Foreskin melanocyte (primary cell): ENCODE measurements at places on chromosomes 7 and 10.
A peak's percentile ranks its signal among the peaks of the same experiment; 100 is the strongest.

GRCh38 chr10:44180321-44181168 is 204.4 kb downstream of the CXCL12 start:
- DNase-seq = peak; percentile 77

DNA sequence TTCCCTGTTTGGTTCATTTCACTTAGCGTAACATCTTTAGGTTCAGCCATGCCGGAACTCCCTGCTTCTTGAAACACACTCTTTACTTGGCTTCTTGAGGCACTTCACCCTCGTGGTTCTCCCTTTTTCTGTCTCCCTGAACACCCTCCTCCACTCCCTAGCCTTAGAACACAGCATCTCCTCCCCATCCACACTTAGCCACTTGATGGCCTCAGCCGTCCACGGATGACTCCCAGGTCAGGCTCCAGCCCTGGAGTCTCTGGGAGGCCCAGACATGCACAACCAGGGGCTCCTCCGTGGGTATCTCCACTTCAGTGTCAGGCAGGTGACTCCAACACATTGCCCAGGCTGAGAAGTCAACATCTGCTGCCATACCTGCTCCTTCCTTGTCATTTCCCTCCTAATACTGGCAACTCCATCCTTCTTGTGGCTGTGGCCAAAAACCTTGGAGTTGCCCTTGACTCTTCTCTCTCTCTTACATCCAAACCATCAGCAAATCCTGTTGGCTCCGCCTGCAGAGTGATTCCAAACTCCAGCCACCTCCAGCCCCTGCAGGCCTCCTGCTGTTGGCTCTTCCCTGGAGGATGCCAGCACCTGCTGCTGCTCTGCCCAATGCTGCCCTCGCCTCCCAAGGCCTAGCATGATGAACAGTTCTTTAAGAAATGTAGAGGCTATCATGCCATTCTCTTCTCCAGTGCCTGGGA is 8.4 kb upstream of the INMT start:
- DNase-seq = no peak

DNA sequence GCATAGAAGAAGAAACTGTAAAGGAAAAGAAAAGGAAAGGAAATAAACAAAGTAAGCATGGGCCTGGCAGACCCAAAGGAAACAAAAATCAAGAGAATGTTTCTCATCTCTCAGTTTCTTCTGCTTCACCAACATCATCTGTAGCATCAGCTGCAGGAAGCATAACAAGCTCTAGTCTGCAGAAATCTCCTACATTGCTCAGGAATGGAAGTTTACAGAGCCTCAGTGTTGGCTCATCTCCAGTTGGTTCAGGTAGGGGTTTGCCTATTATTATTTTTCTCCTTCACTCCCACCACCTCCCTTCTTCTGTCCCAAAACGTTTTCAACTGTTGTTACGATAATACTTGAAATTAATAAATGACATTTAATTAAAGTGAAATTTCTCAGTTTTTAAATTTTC is 139.6 kb downstream of the MLLT10 start:
- no peak for DNase-seq

DNA sequence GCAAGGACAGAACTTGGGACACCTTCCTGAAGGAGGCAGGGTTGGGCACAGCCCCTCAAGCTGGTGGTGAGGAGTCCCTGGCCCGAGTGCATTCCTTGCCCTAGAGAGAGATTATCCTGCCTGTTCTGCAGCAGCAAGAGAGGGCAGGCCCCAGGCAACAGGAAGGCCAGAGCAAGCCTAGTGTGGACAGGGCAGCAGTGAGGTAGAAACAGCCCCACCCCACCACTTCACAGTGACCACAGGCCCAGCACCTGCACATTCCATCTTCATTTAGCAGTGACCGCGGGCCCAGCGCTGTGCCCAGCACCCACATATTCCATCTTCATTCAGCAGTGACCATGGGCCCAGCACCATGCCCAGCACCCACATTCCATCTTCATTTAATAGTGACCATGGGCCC is 16.4 kb upstream of the TMEM72 start:
- no peak for DNase-seq

DNA sequence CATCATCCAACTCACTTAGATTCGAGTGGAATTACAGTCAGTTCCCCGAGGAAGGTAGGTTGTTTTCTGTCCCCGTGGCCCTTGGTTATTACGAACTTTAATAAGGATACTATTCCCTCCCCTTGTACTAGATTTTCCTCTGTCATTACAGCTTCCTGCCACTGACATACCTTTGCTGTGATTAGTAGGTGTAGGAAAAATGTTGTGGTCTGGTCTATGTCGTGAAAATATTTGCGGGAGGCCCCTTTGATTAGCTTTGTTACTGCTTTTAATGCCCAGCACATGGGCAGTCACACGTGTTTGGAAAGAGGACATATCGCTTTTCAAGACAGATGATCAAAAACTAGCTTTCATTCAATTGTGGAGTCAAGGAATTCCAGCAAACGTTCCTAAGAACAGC is 92.2 kb downstream of the GATA3 start:
- no peak for DNase-seq

- peak; percentile 89 for DNase-seq
These were observed 3.0 kb downstream of the BRI3 start for GRCh38 chr7:98284335-98285036.

- DNase-seq = no peak
These were observed 556.1 kb downstream of the KCNMA1 start for GRCh38 chr10:77081481-77081891.

- no peak for DNase-seq
These were observed 127.5 kb downstream of the PARD3 start for GRCh38 chr10:34687434-34688210.

GRCh38 chr7:80722616-80723195 is 84.3 kb downstream of the CD36 start:
- peak; percentile 90 for DNase-seq

DNA sequence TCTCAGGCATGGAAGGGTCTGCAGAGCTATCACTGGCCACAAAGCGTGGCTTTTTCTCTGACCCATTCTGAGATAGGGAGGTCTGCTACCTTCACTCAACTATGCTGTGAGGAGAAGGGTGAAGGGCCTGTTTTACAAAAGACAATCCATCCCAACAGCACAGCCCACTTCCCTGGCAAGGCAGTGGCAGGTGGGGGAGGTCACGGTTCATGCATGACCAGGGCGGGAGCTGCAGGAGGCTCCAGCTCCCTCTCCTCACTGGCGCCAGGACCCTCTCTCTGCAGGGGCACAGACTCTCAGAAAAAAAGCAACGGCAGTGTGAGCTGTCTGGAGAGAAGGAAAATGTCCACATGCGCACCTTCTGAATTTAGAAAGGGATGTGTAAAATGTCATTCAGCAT is 28.5 kb downstream of the GRB10 start:
- DNase-seq = no peak

GRCh38 chr10:70093335-70093944 is 39.2 kb downstream of the AIFM2 start:
- DNase-seq = no peak

GRCh38 chr10:77120012-77120411 is 517.6 kb downstream of the KCNMA1 start:
- no peak for DNase-seq

DNA sequence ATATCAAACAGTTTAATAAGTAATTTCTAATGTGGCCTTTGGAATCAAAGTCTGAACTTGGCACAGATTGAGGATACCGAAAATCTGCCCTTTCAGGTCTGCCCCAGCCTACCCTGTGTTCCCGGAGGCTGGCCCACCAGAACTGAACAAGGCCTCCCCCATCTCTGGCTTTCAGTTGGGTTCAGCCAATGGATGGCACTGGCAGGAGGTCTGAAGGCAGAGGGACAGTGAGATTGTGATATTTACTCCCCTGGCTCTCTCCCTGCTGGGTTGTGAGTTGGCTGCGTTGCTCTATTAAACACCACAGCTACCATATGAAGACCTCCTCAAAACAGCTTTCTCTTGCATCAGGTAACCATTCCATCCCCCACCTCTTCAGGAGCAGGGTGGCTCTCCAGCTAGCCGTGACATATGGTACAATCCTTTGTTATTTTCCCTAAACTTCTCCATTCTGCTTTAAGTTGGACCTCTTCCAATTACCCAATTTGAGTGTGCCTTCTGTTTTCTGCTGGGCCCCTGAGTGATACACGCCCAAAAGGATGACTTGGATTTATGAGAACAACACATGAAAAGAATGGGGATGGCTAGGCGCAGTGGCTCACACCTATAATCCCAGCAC is 28.1 kb downstream of the DNMBP start:
- no peak for DNase-seq

DNA sequence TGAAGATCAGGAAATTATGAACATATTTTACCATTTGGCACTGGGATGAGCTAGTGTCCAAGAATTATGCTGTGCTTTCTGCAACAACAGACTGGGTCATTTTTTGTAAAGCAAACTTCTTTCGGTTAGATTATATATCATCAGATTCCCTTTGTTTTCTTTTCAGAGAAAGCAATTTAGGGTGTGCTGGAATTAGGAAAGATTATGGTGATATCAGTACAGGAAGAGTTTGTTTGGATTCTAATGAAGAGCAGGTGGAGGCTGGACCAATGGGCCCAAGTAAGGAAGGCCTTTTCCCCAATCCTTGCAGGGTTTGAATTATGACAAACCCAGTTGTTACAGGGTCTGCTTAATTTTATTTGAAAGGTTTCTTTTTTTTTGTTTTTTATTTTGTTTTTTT is 1092.8 kb downstream of the KCNMA1 start:
- DNase-seq = no peak

DNA sequence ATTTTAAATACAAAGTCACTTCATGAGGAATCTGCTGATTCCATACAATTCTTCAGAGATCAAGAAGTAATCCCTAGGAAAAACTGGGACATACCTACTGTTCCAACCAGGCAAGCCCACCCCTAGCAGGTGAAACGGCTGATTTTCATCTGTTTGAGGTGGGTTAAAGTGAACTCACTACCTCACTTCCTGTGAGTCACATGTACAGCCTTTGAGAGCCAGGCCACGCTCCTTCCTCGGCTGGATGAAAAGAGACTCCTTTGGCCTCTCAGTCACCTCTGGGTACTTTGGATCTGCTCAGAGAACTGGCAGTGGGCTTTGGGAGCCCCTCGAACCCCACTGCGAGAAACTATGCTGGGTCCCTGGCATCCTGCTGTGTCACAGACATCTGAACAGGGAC is 68.2 kb downstream of the CHST15 start:
- no peak for DNase-seq

DNA sequence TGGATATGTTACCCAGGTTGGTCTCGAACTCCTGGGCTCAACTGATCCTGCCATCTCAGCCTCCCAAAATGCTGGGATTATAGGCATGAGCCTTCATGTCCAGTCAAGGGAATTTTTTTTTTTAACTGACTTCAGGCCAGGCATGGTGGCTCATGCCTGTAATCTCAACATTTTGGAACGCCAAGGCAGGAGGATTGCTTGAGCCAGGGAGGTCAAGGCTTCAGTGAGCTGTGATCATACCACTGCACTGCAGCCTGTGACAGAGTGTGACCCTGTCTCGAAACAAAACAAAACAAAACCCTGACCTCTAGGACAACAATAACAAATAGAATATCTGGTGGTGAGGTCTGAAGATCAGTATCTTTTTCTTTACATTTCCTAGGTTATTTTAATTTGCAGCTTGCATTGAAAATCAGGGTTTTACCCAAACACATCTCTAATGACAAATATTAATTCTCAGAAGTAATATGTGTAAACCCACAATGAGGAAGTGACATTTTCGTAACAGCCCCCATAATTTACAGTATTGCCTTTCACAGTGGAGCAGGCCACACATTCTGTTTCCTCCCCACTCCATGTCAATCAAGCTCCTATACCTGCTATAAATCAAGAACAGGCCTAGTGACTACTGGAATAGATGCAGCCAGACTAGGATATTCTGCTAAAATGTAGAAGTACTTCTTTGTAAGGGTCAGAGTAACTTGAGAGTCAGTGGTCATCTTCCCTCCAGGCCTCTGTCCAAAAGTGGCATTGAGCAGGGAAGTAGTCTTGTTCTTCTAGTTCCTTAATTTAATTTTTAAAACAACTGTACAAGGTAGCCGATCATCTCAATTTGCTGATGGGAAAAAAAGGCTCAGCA is 43.3 kb upstream of the ECHDC3 start:
- no peak for DNase-seq

DNA sequence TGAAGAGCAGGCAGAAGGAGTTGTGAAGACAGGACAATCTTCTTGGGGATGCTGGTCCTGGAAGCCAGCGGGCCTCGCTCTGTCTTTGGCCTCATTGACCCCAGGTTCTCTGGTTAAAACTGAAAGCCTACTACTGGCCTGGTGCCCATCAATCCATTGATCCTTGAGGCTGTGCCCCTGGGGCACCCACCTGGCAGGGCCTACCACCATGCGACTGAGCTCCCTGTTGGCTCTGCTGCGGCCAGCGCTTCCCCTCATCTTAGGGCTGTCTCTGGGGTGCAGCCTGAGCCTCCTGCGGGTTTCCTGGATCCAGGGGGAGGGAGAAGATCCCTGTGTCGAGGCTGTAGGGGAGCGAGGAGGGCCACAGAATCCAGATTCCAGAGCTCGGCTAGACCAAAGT is 1.5 kb downstream of the CHPF2 start:
- no peak for DNase-seq

GRCh38 chr7:88046839-88047573 is 113.0 kb downstream of the ADAM22 start:
- no peak for DNase-seq

DNA sequence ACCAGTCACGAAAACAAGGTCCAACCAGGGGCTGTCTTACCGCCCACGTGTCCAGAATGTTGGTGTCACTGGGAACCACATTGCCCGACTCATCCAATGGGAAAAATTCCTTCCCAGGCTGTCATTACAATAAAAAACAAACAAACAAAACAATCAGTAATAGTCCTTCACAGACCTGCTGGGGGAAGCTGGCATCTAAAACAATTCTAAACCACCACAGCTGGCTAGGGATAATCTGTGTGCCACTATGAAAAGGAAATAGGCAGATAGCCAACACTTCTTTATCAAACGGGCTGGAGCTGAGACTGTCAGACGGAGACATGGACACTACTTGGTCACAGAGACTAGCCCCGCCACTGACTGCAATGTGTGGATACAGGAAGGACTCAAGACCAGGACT is 9.2 kb downstream of the AKR1B1 start:
- DNase-seq = no peak

GRCh38 chr7:104530251-104530650 is 201.8 kb downstream of the LHFPL3 start:
- DNase-seq = no peak

- DNase-seq = no peak
These were observed 12.3 kb downstream of the NHLRC2 start for GRCh38 chr10:113866551-113867394.

GRCh38 chr10:116784651-116785050 is 42.3 kb upstream of the HSPA12A start:
- no peak for DNase-seq

GRCh38 chr10:117609095-117609795 is 66.7 kb downstream of the EMX2 start:
- no peak for DNase-seq
